CD4-positive, alpha-beta memory T cell (primary cell): ENCODE measurements at places on chromosomes 1 and 21.
A peak's percentile ranks its signal among the peaks of the same experiment; 100 is the strongest.

DNA sequence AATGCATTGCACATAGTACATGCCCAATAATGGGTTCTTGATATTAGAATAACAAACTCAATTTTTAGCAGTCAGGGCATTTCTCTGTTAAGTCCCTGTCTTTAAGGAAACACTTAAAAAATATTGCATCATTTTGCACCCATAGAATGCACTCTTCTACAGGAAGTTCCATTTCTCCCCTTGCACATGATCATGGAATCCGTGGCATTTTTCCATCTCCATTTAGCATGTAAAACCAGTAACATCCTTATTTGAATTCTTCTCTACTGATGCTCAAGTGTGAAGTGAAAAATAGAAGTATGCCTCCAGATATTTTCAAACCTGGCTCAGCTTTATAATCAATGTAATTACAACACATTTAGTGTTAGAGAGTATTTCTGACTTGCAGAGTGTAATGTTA, 192.8 kb downstream of the RWDD3 start:
- no peak for DNase-seq

GRCh38 chr1:109639063-109639840, 16.6 kb upstream of the GSTM4 start:
- DNase-seq = no peak

GRCh38 chr1:65948609-65949229, 156.0 kb downstream of the PDE4B start:
- no peak for DNase-seq

DNA sequence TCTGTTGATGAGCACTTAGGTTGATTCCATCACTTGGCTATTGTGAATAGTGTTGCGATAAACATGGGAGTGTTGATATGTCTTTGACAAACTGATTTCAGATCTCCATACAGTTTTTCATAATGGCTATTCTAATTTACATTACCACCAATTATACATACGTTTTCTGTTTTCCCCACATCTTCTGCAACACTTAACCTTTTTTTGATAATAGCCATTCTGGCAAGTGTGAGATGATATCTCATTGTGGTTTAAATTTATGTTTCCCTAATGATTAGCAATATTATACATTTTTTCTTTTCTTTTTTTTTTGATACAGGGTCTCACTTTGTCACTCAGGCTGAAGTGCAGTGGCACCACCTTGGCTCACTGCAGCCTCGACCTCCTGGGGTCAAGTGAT, 17.0 kb downstream of the SNRPE start:
- no peak for DNase-seq

- DNase-seq = no peak
Observed at GRCh38 chr1:9658199-9658598, 6.7 kb downstream of the PIK3CD start.

DNA sequence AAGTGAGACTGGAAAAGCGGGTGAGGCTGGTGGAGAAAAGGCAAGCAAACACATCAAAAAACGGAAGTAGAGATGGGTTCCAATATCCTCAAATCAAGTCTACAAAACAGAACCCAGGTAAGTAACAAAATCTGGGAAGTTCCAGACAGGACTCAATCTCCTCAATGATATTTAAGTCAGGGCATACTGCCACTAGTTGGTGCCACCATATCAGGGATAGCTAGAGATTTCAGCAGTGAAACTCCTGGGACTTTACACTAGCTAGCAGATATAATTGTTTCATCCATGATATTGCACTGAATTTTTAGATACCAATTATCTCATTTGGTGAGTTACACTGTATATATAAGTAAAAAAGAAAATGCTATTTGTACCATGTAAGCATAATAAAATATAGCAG, 52.0 kb downstream of the EYA3 start:
- DNase-seq = no peak

- no peak for DNase-seq
Observed at GRCh38 chr1:9038881-9039760, 12.9 kb upstream of the SLC2A7 start.

GRCh38 chr21:43313221-43313938, 113.6 kb downstream of the SIK1 start:
- no peak for DNase-seq

DNA sequence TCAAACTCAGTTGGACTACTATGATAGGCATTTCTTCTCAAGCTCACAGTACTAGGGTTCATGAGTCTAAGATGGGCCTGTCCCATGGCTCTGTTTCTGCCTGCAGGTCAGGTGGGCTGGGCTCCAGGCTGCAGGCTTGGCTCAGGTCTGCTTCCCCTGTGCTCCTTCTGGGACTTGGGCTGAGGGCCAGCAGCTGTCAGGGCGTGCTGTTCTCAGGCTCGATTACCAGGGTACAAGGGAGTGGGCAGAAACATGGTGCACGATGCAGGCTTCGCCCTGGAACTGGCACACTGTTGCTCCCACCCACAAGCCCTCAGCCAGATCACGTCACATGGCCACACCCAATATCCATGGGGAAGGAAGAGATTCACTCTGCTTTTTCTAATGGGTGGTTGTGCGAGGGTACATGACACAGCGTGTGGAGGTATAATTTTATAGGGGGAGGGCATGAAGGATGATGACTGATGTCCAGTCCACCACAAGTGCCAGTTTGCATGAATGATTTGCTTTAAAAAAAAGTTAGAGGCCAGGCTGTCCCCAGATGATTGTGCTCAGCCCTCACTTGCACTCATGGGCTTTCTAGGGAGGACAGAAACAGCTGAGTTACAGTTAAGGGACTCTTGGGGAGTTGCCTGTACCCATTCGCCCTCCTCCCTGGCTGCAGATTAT, 118.0 kb downstream of the ACTL8 start:
- no peak for DNase-seq

- DNase-seq = no peak
Observed at GRCh38 chr1:109394591-109395281, 3.0 kb downstream of the SORT1 start.

- no peak for DNase-seq
Observed at GRCh38 chr1:53862507-53862906, 24.4 kb upstream of the NDC1 start.

- no peak for DNase-seq
Observed at GRCh38 chr21:42922918-42923317, 2.5 kb downstream of the ERVH48-1 start.

DNA sequence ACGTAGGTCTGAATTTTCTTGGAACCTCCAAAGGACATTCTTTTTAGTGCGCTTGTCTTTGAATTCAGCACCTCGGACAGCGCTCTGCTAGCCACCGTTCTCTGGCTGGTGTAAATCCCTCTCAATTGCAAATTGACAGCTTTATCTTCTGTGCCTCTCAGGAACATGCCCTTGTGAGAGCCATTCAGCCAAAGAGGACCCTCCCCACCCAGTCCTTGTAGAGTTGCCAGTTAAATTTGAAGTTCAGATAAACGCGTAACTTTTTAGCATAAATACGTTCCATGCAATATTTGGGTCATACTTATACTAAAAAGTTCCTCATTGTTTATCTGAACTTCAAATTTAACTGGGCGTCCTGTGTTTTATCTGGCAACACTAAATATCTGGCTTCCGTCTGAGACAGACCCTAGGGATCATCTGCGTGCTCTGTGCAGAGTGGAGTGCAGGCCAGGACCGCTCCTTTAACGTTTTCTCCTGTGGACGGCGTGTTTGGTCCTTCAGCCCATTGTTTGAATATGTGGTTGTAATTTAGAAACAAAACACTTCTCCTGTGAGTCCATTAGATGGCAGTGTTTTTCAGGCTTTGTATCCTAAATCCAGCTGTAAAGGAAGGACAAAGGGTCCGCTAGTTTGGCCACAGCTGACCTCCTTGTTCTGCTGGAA, 7.0 kb downstream of the KCNAB2 start:
- peak; percentile 46 for DNase-seq
